ENCODE measurements at places on chromosomes 2 and 18.
A peak's percentile ranks its signal among the peaks of the same experiment; 100 is the strongest.

DNA sequence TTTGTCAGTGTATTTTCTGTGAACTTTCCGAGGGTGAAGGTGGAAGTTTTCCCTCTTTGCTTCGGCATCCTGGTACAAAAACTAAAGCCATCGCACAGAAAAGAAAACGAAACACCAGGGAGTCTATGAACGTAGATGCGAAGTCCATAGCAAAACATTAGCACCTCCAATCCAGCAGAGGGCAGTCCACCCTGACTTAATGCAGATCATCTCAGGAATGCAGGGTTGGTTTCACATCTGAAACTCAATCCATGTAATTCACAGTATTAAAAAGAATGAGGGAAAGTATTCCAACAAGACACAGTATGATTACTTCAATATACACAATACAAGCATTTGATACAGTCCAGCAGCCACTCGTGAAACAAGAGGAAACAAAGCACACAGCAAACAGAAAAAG is 70.8 kb downstream of the RTP5 start:
- H3K36me3 ChIP-seq, result no peaks in the 10 kb centered on the region
- H3K27me3 ChIP-seq, result no peaks in the 10 kb centered on the region
- no peak for DNase-seq
- H3K4me3 ChIP-seq, result no peak overlapping the region

DNA sequence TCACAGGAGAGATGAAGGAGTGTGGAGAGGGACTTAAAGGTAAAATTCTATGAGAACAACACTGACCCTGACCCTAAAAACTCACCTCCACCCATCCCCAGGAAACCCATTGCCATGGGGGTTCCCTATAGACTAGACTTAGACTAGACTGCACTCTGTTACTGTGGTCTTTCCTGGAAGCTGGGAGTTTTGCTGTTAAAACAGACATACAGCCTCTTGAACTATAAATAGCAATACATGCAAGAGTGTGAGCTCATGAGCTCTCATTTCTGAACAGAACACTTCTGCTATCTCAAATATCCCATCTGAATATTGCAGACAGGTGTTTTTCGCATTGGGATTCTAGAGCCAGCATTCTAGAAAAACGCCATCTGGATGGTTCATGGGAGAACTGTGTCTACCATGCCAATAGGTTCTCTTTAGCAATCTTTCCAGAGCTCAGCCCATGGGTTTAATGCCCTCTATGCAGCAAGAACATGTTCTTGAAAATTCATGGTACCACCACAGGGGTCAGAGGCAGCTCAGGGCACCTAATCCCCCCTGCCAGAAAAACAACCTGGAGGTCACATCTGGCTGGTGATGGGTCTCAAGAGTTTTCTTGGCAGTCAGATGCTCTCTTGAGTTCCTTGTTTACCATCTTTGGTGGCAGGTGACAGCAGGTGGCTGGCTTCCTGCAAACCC is 51.9 kb downstream of the SLC14A2 start:
- peaks cover 16% of the 10 kb centered on the region for H3K4me1 ChIP-seq
- no peak overlapping the region for H3K4me3 ChIP-seq
- no peak for DNase-seq
- no peaks in the 10 kb centered on the region for H3K36me3 ChIP-seq
- H3K27me3 ChIP-seq, result no peaks in the 10 kb centered on the region
- no peak overlapping the region for H3K27ac ChIP-seq

GRCh38 chr2:134927195-134927594 is 8.6 kb downstream of the CCNT2 start:
- no peaks in the 10 kb centered on the region for H3K36me3 ChIP-seq
- no peak overlapping the region for H3K4me3 ChIP-seq
- peaks cover 5% of the 10 kb centered on the region for H3K4me1 ChIP-seq
- peak; percentile 20 for DNase-seq
- H3K27ac ChIP-seq, result no peak overlapping the region
- no peaks in the 10 kb centered on the region for H3K27me3 ChIP-seq

DNA sequence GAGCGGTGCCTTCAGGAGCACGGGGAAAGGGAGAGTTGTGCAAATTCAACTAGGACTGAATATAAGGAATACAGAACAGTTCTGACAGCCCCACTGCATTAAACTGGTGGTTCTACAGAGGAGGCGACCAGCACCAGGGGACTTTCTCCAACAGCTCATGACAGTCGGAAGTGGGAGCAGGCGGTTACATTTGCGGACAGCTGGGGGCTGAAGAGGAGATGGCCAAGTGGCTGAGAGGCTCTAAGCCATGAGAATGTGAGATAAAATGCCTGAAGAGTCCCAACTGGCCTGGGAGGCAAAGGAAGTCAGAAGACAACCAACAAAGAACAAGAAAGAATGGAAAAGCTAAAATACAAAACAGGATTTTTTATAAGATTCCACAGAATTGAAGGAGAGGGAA is 141.3 kb downstream of the L3MBTL4 start:
- no peaks in the 10 kb centered on the region for H3K4me1 ChIP-seq
- H3K27ac ChIP-seq, result no peak overlapping the region
- H3K4me3 ChIP-seq, result no peak overlapping the region
- DNase-seq, result no peak
- H3K27me3 ChIP-seq, result no peaks in the 10 kb centered on the region
- H3K36me3 ChIP-seq, result no peaks in the 10 kb centered on the region

- no peaks in the 10 kb centered on the region for H3K36me3 ChIP-seq
- no peak overlapping the region for H3K4me3 ChIP-seq
- no peak for DNase-seq
- no peaks in the 10 kb centered on the region for H3K4me1 ChIP-seq
- no peak overlapping the region for H3K27ac ChIP-seq
These were observed 125.4 kb upstream of the CTNNA2 start for GRCh38 chr2:79387431-79387830.

DNA sequence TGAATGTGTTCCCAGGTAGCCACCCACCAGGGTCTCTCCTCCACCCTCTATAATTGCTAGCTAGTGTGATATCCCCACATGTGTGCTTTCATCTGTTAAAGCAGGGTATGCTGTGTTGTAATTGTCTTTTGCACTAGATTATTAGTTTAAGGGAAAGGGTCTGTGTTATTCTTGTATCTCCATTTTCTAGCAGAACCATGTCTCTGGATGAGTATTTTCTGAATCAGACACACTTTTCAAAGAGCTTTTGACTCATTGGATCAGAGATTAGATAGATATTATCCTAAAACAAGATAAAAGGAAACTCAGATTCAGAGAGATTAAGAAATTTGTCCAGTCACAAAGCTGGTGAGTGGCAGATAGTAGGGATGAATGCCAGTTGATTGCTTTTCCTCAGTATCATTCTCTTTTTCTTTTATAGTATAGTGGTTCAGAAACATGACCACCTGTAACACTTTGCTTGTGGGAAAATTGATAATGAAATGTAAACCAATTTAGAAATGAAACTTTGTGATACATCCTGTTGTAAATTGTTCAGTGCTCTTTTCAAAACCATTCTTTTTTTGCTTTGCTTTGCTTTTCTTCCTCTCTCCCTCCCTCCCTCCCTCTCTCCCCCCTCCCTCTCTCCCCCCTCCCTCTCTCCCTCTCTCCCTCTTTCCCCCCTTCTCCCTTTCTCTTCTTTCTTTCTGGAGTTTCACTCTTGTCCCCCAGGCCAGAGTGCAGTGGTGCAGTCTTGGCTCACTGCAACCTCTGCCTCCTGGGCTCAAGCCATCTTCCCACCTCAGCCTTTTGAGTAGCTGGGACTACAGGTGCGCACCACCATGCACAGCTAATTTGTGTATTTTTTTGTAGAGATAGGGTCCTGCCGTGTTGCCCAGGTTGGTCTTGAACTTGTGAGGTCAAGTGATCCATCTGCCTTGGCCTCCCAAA is 7.4 kb downstream of the MIB1 start:
- no peaks in the 10 kb centered on the region for H3K36me3 ChIP-seq
- no peaks in the 10 kb centered on the region for H3K27me3 ChIP-seq
- H3K27ac ChIP-seq, result no peak overlapping the region
- H3K4me3 ChIP-seq, result no peak overlapping the region

DNA sequence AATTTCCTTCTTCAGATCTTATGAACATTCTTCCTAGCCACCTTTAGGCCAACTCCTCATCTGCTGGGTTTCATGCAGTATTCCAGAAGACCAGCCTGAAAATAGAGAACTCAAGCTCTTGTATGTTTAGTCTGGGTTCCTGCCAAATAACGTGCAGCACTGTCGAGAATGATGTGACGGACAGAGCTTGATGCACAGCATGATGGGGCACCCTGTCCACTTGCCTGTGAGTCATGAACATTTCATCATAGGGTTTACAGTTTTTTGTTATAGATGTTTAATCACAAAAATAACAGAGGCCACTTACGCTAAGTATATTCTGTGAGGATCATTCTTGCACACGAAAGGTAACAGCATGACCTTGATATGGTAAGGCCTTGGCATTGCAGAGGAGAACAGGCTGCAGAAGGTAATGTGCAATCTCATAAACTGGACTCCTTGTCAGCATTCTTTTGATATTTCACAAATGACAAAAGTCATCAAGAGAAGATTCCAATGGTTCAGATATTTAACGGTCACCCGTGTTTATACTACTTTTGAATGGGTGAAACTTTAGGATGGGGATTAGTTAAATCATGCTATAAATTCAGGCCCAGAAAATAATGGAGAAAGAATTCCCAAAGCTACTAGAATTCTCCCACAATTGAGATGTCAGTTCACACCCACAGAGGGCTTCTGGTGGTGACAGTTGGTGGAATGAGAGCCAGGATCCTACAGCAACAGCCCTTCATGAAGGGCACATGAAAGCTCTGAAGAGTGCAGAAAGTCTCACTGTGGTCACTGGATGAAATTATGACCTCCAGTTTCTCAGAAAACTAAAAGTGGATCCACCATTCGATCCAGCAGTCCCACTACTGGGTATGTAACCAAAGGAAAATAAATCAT is 396.1 kb upstream of the RAB12 start:
- peak; percentile 78 for DNase-seq
- no peak overlapping the region for H3K27ac ChIP-seq
- H3K4me3 ChIP-seq, result no peak overlapping the region
- H3K4me1 ChIP-seq, result no peaks in the 10 kb centered on the region
- no peaks in the 10 kb centered on the region for H3K27me3 ChIP-seq
- H3K36me3 ChIP-seq, result no peaks in the 10 kb centered on the region

GRCh38 chr18:48739266-48740067 is 200.6 kb downstream of the CTIF start:
- no peak for DNase-seq
- no peaks in the 10 kb centered on the region for H3K27me3 ChIP-seq
- no peak overlapping the region for H3K27ac ChIP-seq

GRCh38 chr18:26119246-26119645 is 14.4 kb upstream of the PSMA8 start:
- no peak overlapping the region for H3K27ac ChIP-seq
- no peaks in the 10 kb centered on the region for H3K27me3 ChIP-seq
- no peak overlapping the region for H3K4me3 ChIP-seq
- H3K36me3 ChIP-seq, result no peaks in the 10 kb centered on the region
- H3K4me1 ChIP-seq, result no peaks in the 10 kb centered on the region
- DNase-seq, result no peak

- no peaks in the 10 kb centered on the region for H3K36me3 ChIP-seq
- H3K27ac ChIP-seq, result no peak overlapping the region
- H3K4me3 ChIP-seq, result no peak overlapping the region
- DNase-seq, result no peak
- H3K27me3 ChIP-seq, result no peaks in the 10 kb centered on the region
These were observed 201.0 kb downstream of the CYRIA start for GRCh38 chr2:16464641-16465040.

DNA sequence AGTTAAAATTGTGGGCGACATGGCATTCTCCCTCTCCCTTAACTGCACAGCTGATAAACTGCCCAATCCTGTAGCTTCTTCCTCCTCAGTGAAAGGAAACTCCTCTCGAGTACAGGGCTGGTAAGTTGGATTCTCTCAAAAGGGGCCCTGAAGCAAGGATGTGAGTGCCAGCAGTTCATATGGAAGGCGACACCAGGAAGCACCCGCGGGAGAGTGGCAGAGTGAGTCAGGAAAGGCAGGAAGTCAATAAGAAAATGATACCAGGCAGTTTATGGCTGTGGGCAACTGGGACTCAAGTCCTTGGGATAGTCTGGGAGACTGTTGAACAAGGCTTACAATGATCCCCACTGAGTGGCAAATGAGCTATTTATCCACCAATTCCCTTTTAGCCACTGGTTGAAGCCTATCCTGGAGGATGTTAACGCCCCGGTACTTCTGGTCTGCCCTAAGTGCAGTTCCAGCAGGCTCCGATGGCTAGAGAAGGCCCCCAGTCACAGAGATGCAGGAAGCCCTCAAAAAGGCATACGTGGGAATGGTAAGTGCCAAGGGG is 34.8 kb downstream of the ABHD3 start:
- no peaks in the 10 kb centered on the region for H3K27me3 ChIP-seq
- H3K4me1 ChIP-seq, result no peaks in the 10 kb centered on the region
- DNase-seq, result no peak
- H3K4me3 ChIP-seq, result no peak overlapping the region
- H3K27ac ChIP-seq, result no peak overlapping the region

- H3K4me3 ChIP-seq, result no peak overlapping the region
- H3K4me1 ChIP-seq, result no peaks in the 10 kb centered on the region
- no peaks in the 10 kb centered on the region for H3K36me3 ChIP-seq
- H3K27ac ChIP-seq, result no peak overlapping the region
- no peak for DNase-seq
- peaks cover 8% of the 10 kb centered on the region for H3K27me3 ChIP-seq
These were observed 4.0 kb downstream of the KIF1A start for GRCh38 chr2:240815761-240816583.

DNA sequence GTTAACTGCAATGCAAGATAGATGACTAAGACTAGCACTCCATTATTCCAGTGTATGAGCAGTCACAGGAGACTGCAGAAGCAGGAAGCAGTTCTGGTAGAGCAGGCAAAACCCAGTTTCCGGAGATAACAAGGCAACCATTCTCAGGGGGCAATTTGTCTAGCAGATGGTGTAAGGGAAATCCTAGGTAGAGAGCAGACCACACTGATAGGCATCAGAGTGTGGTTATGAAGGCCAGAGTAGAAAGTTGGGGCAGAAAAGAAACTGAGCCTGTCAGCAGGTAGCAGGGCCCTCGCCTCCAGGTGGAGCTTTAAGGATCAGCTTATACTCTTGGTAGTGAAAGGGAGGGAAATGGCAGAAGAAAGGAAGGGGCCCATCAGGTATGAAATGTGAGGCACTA is 164.4 kb downstream of the PDE11A start:
- H3K27ac ChIP-seq, result no peak overlapping the region
- no peaks in the 10 kb centered on the region for H3K36me3 ChIP-seq
- no peak overlapping the region for H3K4me3 ChIP-seq
- peak; percentile 12 for DNase-seq

DNA sequence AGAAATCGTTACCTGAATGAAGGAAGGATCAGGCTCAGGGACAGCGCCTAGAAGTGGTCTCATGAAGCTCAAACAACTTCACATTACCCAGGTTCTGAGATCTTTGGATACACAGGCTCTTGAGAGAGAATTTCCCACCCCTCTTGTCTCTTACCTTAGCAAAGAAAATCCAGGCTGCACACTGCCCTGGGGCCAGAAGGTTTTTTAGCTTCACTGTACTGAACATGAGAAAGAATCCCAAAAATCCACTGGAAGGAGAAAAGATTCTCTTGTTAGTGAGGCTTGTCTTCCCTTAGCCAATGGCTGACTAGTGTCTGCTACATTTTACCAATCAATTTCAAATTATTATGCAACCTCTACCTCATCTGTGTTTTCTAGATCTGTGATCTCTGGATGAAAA is 101.0 kb upstream of the RIOK3 start:
- peaks cover 3% of the 10 kb centered on the region for H3K4me1 ChIP-seq
- H3K27ac ChIP-seq, result no peak overlapping the region
- no peak for DNase-seq
- no peak overlapping the region for H3K4me3 ChIP-seq

Measured in fibroblast of lung (primary cell).